Bronchial smooth muscle cell (primary cell): ENCODE measurements at places on chromosomes 1 and 21. TPM values are rescaled to one million over a fixed set of nuclear protein-coding genes. Genes with fewer than 3 reads are reported as not detected.

Gene SH2D1B
- under 0.01 TPM in 1 of 2 replicates, not detected in the other for total RNA-seq

Gene DPYD
- total RNA-seq = 81.5 and 90.2 TPM in 2 replicates

Gene ALX3
- not detected in 2 replicates for total RNA-seq

Gene RNF186
- total RNA-seq = not detected in 2 replicates

Gene ADAM30
- total RNA-seq = not detected in 2 replicates

Gene NEK2
- 0.26 and 3.5 TPM in 2 replicates for total RNA-seq
